Lower leg skin (tissue), 4 donors: ENCODE measurements at places on chromosomes 11 and 22. TPM values are rescaled to one million over a fixed set of nuclear protein-coding genes. Genes with fewer than 3 reads are reported as not detected.

The PNPLA5 gene
- total RNA-seq: 1.7 TPM

The MS4A6A gene
- total RNA-seq: 4.1 TPM

The TTC28 gene
- 10.2 TPM for total RNA-seq

The RASSF10 gene
- total RNA-seq: 12.1 TPM

The SLC37A2 gene
- 334 TPM for total RNA-seq

DNA sequence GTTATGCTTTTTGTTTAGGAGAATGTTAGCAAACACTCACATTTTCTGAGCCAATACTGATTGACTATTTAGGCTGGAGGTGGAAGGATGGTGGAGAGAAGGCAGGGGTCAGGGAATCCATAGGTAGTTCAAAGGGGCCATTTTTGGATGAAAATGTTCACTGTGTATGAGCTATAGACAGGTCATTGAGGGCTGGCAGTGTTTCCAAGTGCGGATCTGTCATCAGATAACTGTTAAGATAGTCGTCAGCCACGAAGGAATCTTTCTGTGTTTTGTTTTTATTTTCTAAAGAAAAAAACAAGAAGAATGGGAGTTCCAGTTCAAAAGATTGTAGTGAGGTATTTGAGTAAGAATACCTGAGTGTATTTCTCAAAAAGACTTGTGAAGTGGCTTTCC is 3.1 kb downstream of the KCNJ5 start:
- no peak for DNase-seq

DNA sequence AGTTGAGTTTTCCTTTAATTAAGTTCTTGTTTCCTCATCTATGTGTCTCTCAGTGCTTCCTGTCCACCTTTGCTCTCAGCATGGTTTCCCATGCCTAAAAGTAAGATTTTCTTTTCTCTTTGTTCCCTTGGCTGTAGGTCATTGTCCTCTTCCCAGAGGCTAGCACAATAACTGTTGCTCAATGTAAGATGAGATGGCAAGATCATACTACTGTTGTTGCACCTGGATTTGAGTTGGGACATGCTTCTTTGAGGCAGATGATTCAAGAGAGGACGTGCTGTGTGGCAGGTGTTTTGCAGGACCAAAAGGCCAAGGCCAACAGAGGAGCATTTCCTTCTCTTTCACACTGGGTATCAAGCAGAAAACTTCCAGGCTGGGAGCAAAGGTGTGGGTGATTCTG is 11.3 kb upstream of the NELL1 start:
- no peak for DNase-seq

DNA sequence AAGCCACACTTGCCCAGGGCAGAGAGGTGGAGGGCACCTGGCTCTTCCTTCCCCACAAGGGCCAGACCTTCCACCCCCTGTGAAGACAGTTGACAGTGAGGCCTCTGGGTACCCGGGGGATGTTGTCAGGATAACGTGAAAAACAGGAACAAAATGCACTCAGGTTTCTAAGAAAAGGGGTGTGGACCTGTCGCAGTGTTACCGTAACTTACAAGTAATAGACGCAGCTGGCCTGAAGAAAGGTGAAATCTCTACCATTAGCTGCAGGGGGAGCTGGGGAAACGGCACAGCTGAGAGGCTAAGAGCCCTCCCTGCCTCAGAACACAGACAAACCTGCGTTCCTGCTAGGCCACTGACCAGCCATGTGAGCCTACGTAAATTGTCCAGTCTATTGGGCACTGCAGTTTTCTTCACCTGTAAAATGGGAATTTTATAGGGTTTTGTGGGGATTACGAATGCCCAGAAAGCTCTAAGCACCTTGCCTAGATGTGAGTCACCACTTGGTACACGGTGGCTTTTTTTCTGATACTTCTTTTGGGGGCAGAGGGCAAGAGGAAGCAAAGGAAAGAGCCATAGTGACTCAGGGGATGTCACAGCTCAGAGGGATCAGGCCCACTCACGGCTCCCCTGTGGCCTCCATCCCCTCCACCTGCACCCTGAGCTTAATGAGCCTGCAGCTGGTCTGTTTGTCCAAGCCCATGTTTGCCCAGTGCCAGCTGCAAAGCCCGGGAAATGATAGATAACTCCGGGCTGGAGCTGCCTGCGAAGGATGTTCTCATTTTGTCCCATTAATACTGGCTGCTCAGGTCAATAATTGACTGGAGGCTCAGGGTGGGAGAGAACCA is 18.4 kb upstream of the CABP7 start:
- peak; percentile 81 for DNase-seq

DNA sequence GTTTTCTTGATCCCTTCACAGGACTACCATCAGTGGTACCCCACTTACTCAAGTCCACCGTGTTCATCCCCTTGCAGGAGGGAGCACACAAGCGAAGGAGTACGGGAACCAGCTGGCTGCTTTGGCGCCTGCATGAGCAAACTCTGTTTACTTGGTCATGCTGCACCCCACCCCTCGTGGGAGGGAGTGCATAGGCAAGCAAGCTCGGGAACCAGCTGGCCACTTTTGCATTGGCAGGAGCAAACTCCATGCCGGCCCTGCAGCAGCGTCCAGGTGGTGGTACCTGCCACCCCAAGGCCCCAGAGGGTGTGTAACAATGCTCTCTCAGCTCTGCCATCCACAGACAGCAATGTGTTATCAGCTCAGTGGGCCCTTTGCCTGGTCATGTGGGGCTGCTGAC is 737.8 kb downstream of the FAM181B start:
- DNase-seq: no peak

GRCh38 chr11:72075109-72075508 is 5.2 kb downstream of the NUMA1 start:
- DNase-seq: no peak

DNA sequence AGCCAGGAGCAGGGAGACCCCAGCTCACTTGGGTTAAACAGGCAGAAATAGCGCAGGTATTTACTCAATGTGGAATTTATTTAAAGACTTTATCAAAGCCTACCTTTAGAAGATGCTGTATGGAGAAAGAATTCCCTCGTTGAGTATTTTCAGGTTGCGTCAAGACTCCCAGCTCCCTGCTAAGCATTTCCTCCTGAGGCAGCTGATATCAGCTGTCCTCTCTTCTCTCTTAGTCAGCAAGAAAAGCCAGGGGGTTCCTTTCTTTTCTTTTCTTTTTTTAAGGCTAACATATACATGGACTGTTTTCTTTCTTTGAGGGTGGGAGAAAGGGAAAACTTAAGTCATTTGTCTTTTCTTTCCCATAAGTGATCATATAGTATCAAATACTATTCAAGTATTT is 125.8 kb upstream of the POU2AF2 start:
- no peak for DNase-seq

DNA sequence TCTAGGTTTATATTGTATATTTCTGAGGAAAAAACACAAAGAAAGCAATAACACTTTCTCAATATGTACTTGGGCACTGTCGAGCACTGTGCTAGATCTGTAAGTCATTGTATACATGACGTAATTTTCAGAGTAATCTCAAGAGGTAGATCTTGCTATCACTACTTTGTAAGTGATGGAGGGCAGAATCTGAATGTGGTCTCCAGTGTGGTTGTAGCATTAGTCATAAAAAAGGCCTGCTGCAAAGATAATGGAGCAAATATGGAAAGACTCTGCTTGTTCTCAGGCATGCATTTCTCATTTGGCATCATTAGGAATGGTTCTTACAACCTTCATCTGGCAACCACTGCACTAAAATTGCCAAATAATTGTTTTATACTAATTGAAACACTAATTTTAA is 419.8 kb upstream of the CCDC179 start:
- no peak for DNase-seq

GRCh38 chr11:125940145-125940544 is 5.7 kb upstream of the VSIG10L2 start:
- DNase-seq: peak; percentile 58

DNA sequence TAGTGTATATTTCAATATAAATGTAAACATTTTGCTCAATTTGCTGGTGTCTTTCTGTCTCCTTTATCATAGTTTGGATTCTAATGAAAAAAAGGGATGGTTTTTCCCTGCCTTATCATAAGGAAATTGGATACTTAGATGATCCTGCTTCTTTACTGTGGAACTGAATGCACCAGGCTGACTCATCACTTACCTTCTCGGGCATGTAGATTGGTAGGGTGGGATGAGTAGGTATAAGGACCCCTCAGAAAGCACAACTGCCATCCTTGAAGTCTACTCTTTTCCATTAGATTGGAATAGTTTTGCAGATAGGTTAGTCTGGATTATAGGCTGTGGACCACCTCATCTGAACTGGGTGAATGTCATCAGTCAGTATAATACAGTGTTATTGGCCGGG is 7.5 kb upstream of the SIDT2 start:
- DNase-seq: no peak

- no peak for DNase-seq
Measured at GRCh38 chr11:96049426-96049825, 125.5 kb upstream of the MTMR2 start.

GRCh38 chr11:134652586-134653255 is 240.7 kb upstream of the B3GAT1 start:
- DNase-seq: peak; percentile 6
